ENCODE measurements at places on chromosomes 3 and 15.

DNA sequence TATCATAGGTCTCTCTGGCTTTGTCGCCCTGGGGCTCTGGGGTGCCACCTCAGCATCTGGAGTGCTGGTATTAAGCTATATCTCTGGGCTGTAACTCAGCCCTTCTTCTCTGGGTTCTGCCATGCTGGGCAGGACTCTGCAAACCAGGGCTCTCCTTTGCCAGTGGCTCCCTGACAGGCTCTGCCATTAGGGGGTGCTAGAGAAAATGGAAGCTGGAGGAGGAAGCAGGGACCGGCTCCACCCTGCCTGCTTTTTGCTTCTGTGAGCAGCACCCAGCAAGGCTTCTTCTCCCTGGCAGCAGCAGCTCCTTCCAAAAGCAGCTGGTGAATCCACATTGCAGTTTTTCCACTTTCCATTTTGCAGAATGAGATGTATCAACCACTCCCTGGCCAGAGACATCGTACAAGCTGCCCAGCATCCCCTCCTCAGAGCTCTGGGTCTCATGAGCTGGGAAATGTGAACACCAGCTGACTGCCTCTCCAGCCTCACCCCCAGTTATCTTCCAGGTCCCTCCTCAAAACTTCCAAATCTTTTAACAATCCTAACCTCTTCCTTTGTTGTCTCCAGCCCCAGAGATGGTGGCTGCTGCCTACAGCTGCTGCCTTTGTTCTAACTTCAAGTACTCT lies 165.0 kb downstream of the ABHD5 start:
- peak; percentile 29 for DNase-seq

GRCh38 chr15:70793694-70794093 lies 30.3 kb upstream of the UACA start:
- DNase-seq = no peak

DNA sequence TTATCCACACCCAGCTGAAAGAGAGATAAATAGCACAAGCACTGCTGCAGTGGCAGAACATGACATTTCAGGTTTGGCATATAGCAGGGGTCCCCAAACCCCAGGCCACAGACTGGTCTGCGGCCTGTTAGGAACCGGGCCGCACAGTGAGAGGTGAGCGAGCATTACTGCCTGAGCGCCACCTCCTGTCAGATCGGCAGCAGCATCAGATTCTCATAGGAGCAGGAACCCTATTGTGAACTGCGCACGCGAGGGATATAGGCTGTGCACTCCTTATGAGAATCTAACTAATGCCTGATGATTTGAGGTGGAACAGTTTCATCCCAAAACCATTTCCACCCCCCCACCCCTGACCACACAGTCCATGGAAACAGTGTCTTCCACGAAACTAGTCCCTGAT lies 54.6 kb downstream of the CCR4 start:
- no peak for DNase-seq

GRCh38 chr15:27694506-27695087 lies 404.5 kb downstream of the OCA2 start:
- no peak for DNase-seq

GRCh38 chr3:37907906-37908305 lies 46.2 kb downstream of the CTDSPL start:
- DNase-seq = peak; percentile 53

- no peak for DNase-seq
These were observed 9.8 kb downstream of the NR2E3 start for GRCh38 chr15:71820127-71820526.

- DNase-seq = no peak
These were observed 7.3 kb downstream of the CALML4 start for GRCh38 chr15:68197661-68198437.

DNA sequence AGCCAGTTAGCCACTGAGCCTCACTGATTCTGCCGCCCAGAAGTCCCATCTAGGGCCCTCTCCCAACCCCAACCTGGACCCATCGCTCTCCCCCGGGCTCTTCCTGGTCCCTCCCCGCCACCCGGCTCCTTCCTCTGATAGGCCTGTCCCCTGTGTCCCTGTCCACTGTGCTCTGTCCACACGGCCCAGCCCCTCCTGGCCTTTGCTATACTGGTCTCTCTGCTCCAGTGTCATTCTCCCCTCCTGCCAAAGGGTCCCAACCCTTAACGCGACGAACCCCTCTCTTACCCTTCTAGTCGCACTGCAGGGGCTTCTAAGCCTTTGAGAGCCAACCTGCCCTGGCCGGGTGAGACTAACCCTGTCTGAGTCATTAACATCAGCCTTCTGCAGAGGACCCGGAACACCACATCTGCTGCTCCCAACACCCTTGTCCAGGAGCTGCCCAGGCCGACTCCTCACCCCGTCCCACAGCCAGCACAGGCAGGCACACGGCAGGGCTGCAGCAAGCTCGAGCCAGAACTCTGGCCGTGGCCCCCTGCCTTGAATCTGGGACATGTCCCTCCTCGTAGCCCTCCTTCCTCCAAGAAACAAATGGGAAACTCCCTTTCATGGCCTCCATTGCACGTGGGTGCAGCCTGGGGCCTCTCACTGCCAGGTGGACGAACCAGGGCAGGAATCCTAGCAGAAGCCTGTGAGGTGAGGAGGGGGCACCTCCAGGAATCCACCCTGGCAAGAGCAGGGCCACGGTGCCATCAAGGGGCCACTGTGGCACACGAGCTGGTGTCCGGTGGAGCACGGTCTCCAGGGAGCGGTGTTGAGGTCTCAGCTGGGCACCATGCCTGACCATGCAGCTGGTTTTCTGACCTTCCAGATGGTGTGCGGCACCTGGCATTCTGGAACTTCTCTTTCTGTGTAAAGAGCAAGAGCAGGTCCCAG lies 140.9 kb upstream of the IQSEC1 start:
- DNase-seq = no peak

- no peak for DNase-seq
These were observed 53.5 kb upstream of the LEKR1 start for GRCh38 chr3:156772588-156773206.

GRCh38 chr15:95494971-95495541 lies 835.4 kb upstream of the NR2F2 start:
- no peak for DNase-seq

- no peak for DNase-seq
These were observed 126.3 kb upstream of the ZNF385D start for GRCh38 chr3:21877214-21877754.

- DNase-seq = no peak
These were observed 107.4 kb upstream of the PRICKLE2 start for GRCh38 chr3:64332459-64333350.

GRCh38 chr3:160602259-160602658 lies 36.9 kb upstream of the KPNA4 start:
- DNase-seq = no peak

Data from activated naive CD8-positive, alpha-beta T cell treated with anti-CD3 and anti-CD28 coated beads for 36 hours (primary cell).